ENCODE measurements at places on chromosomes 11 and 22.

DNA sequence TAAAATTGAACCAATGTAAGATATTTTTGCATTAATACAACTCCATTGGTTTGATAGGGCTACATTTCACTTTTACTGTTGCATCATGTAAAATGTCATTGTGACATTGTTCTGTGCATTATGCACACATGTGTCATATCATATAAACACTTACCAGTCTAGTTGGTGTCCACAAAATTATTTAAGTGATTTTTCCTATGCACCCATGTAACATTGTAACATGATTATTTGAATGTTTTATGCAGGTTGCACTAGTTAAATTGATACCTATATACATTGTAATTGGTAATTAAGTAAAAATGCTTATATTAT is 9.6 kb upstream of the BIRC3 start:
- DNase-seq, result no peak

DNA sequence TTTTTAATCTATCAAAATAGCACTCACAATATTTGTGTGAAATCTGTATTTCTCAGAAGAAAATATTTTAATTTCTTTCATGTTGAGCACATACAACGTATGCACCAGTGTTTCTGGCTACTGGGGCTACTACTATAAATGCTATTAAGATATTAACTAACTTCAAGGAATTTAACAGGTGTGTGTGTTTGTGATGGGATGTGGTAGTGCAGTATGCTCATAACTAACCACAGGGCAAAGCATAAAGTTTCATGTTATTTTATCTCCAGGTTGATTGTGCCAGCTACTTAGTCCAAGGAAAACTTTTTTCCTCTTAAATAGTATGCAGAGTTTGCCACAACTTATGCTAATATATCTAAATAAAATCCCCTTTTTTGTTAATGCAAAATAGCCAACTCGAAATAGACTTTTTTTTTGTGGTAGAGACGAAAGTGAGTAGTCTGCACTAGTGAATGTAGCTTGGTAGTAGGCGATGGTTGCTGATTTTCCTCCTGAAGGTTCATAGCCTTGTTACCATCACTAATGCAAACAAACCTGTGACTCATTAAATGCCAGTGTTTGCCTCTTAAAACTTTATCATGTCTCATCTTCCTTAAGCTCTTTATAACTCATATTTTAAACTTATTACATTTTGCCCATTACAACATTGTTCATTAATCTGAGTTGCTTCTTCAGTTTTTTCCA is 565.5 kb upstream of the ANO3 start:
- DNase-seq, result peak; percentile 64

DNA sequence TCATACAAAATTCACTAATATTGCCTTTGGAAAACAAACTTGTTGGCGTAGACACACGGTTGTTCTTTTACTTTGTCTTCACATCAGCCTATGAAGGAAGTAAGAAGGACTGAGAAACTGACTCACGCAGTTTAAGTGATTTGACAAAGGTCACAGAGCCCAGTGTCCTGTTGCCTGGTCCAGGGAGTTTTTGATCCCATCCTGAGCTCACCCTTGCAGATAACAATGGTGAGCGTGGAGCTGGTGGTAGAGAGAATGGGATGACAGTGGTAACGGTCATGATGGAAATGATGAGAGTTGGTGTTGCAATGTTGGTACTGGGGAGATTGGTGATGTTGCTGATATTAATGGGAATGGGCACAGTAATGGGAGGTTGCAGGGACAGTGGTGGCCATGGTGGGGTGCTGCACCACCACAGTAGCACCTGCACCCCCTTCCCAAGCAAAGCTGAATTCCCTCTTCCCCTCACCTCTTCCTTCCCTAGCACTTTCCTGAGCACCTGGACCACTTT is 22.0 kb downstream of the CREB3L1 start:
- peak; percentile 56 for DNase-seq

DNA sequence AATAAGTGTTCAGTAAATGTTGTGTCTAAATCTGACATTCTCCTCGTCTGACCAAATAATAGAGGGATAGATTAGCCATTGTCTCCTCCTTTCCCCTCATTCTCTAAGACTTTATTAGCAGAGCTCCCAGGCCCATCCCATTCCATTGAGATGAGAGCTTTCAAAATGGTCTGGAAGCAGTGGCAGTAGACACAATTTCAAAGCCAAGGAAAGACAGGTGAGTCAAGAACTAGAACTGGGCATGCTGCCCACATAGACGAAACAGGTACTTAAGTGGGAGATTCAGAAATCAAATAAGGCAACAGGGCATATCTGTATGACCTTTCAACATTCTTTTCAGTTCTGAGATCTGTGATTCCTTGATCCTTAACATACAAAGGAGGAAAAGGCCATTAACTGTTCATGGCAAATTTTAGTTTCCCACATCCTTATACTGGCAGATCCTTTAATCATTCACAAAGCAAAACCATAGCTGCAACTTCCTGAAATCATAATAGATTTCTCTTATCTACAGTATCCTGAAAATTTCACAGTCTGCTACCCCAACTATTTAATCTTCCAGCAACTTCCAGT is 96.6 kb upstream of the KCNA4 start:
- DNase-seq, result no peak

GRCh38 chr11:3158131-3158591 is 6.9 kb downstream of the OSBPL5 start:
- no peak for DNase-seq

DNA sequence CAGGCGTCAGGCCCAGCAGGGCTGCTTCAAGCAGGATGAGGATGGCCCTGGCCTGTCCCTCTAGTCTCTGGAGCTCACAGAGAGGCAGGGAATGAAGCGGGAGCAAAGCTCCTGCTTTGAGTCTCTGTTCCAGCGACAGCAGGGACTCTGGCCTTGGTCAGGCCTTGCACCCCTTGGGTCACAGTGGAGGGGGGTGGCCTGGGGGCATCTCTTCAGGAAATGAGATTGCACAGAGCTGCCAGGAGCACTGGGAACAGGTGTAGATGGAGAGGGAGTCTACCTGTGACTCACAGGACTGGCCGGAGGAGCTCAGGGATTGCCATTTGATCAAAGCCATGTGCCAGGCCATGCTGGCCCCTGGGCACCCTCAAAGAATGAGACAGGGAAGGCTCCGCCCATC is 1.6 kb downstream of the ANO1 start:
- DNase-seq, result peak; percentile 69

- no peak for DNase-seq
These were observed 311.2 kb upstream of the FAT3 start for GRCh38 chr11:91913407-91913806.

- no peak for DNase-seq
These were observed 50.1 kb downstream of the MN1 start for GRCh38 chr22:27751277-27752070.

DNA sequence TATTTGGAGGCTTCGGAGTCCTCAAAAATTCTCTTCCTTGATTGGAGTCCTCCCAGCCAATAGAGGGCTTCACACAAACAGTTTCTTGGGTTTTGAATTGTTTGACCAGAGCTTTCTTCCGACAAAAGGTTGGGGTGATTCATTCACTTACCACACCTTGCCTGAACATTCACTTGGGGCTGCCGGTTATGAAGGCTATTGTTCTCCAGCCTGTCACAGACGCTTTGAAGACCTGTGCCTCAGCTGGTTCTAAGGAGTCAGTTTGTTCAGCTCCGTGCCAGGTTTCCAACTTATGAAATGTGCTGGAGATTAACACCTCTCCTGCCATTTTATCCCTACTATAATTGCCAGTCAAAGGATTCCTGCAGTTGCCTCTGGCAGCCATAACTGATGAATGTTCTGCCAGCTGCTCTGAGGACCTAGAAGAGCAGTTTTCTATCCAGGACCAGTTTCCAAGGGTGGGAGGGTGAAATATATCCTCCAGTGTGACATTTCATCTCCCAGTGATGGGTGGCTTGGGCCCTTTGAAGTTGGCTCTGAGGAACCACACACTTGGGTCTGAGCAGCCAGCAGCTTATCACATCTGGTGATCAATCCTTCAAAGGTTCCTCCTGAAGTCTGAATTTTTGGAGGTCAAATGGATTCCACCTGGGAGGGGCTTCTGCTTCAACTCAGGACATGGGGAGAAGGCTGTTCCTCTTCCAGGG is 31.4 kb downstream of the LIMK2 start:
- DNase-seq, result peak; percentile 43

All from PC-3 (cell line).